ENCODE measurements at places on chromosomes 3 and 15.

DNA sequence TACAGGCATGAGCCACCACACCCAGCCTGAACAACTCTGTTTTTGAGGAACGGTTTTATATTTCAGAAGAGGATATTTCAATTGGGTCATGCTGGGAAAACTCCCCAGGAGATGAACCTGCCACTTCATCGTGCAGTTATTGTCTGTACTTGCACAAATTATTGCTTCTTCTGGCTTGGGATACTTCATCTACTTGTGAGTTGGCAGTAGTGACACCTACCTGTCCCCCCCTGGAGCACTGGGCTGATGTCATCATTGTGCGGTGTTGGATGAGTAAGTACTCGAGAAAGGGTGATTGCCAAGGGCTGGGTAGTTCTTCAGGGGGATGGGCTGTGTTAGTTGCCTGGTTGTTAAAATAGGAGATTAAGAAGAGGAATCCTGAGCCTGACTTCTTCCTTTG is 85.1 kb upstream of the SAMMSON start:
- no peak for DNase-seq

GRCh38 chr15:76185716-76186115 is 125.6 kb downstream of the ETFA start:
- peak; percentile 43 for DNase-seq

DNA sequence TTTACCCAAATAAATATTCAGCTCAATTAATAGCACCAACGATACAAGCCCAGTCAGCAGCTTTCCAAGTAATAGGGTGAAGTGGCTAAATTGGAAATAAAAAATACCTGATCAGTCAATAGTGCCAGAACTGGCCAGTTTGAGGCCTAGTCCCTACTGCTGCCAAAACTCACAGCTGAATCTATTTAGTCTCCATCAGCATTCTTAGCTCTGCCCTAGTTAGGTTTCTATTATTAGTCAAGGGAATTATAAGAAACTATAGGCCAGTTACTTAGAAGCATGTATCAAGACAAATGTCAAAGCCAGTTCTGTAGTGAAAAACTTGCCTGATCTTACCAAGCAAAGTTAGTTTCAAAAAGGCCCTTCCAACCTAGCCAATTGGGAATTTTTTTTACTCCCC is 146.2 kb upstream of the ZBTB20 start:
- no peak for DNase-seq

DNA sequence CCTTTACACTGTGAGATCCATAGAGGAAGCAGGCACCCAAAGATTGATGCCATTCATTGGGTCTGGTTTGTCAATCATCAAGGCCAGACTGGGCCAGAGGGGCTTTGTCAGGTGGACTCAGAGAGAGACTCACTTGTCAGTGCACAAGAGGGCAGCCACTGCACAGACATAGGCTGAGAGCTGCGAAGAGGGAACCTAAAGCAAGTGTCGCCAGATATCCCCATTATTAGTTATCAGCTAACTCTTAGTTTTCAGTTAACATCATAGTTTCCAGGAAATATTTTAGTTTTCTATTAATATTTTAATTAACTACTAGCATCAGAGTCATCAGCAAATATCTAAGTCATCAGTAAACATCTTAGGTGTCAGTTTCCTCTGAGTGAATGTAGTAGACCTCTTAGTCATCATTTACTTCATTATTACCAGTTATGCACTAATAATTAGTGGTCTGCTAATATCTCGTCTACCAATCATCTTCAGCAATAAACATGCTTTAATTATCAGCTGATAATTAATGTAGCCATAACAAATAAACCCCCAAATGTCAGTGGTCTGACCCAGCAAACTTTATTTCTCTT is 41.7 kb upstream of the LIMD1 start:
- DNase-seq: no peak

GRCh38 chr3:67327582-67327981 is 326.8 kb downstream of the SUCLG2 start:
- no peak for DNase-seq

- no peak for DNase-seq
Observed at GRCh38 chr3:11164607-11165006, 10.3 kb downstream of the HRH1 start.

DNA sequence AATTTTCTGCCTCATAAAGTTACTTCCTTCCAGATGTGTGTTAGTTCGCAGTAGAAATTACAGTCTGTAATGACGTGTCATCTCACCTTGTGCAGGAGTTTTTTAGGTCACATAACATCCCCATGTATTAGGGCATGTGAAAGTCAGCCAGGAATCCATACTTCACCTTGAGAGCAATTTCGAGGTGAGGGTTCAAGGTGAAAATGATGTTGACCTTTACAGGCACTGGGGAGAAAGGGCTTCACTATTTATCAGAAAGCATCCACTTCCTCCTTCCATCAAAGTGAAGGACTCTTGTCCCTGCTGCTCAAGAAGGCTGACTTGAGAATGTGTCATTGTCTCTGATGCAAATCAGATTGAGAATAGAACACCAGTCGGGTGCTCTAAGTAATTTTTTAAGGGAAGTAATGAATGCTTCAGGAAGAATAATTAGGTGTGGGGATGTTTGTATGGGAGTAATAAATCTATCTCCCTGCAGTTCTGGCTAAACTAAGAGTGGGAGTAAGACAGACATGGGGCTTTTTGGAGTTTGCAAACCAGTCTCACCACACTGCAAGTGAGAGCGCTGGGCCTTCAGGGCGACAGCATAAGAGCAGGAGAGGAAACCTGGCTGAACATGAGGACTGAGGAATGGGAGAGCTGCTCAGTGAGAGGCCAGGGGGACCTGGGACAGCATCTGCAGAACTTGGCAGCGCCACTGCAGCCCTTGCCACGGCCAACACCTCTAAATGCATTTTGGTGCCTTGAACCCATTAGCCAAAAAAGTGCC is 85.9 kb upstream of the IL12A start:
- no peak for DNase-seq

Measured in smooth muscle cell of the brain vasculature (primary cell).